ENCODE measurements at places on chromosomes 7 and 10.
A peak's percentile ranks its signal among the peaks of the same experiment; 100 is the strongest.

GRCh38 chr7:67661-68395, 124.5 kb upstream of the FAM20C start:
- no peak for DNase-seq

DNA sequence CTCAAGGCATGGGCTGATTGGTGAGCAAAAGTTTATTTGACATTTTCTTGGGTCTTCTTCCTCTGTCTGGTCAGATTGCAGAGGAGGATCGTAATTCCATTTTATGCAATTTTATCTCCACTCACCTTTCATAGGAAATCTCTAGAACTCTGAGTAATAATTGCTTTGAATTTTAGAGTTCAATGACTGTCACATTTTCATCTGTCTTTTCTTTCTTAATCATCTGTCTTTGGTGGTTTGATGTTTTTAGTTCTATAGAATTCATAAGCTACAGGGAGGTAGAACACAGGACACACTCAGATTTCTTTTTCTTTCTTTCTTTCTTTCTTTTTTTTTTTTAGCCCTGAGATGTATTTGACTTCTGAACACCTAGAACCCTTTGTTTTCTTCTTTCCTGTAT, 11.6 kb downstream of the GATA3 start:
- no peak for DNase-seq

DNA sequence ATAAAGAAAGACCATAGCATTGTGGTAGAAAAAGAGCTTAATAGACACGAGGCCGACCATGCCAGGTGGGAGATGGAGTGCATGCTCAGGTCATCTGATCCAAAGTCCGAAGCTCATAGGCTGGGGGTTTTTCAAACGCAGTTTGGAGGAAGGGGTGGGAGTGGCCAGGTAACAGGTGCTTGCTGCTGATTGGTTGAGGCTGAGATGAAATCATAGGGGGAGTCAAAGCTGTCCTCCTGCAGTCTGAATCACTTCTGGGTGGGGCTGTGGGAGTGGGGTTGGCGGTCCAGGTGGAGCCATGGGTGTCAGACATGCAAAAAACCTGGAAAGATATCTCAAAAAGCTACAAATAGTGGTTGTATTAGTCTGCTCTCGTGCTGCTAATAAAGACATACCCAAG, 2.8 kb upstream of the ERCC6 start:
- no peak for DNase-seq

GRCh38 chr10:100006243-100006886, 3.4 kb downstream of the DNMBP start:
- peak; percentile 99 for DNase-seq

GRCh38 chr10:30188101-30188500, 128.7 kb upstream of the JCAD start:
- DNase-seq = no peak

- peak; percentile 34 for DNase-seq
Observed at GRCh38 chr7:142908921-142909890, 23.7 kb upstream of the TRPV6 start.

GRCh38 chr10:77548157-77548556, 89.5 kb downstream of the KCNMA1 start:
- DNase-seq = no peak

- DNase-seq = no peak
Observed at GRCh38 chr10:811379-812175, 119.9 kb downstream of the LARP4B start.

GRCh38 chr7:15936991-15937390, 250.5 kb upstream of the MEOX2 start:
- DNase-seq = no peak

DNA sequence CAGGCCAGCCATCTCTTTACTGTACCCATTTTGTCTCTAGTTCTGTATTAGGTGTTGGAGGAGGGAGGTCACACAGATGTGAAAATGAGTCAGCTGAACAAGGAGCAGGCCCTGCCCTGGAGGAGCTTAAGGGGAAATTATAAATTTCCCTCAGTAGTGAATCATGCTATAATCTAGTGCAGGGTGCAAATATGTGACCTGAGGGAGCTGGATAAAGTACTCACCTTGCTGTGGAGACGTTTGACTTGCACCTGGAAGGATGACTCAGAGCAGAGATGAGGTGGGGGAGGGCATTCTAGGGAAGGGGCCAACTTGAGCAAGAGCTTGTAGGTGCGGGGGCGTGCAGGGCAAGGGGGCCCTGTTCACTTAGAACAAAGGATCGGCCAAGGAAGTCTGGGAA, 610.6 kb downstream of the SDK1 start:
- DNase-seq = peak; percentile 43

GRCh38 chr10:60234551-60234950, 155.1 kb downstream of the ANK3 start:
- no peak for DNase-seq

- no peak for DNase-seq
Observed at GRCh38 chr10:4431114-4431863, 394.7 kb upstream of the AKR1E2 start.

DNA sequence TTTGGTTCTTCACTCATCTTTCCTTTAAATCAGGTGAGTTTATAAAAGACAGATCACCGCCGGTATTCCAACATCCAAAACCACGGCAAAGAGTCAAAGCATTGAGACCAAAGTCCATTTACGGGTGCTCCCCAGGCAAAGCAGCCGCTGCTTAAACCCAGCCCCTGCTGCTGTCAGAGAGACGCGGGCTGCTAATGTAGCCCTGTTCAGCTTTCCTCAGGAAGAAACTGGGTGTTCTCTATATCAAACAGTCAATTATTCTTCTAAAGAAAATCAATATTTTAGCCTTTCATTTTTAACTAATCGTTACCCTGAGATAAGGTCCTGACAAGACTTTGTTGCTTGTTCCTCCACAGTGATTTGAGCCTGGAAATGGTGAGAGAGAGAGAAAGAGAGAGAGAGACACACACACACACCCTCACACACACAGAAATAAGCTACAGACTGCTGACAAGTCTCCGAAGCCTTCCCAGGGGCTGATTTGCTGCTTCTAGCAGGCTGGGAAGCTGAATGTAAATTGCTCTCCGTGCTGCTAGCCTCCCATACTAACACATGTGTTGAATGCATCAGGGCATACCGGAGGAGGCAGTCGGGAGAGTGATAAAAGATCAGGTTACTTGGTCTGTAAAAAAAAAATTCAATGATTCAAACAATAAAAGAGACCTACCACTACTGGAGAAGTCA, 183.0 kb upstream of the ANK3 start:
- peak; percentile 58 for DNase-seq

GRCh38 chr10:78458983-78459638, 425.4 kb downstream of the RPS24 start:
- DNase-seq = peak; percentile 44

DNA sequence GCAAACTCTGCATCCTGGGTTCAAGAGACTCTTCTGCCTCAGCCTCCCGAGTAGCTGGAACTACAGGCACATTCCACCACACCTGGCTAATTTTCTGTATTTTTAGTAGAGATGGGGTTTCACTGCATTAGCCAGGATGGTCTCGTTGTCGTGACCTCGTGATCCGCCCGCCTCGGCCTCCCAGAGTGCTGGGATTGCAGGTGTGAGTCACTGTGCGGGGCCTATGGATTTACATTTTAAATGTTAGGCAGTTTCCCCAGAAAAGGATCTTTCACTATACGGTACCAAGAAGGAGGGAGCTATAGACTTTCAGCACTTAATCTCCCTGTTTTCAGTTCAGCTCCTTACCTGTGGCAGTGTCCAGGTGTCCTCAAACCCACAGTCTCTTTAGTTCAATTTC, 50.8 kb downstream of the SIRT1 start:
- no peak for DNase-seq

- no peak for DNase-seq
Observed at GRCh38 chr10:22252224-22252800, 34.5 kb upstream of the EBLN1 start.

DNA sequence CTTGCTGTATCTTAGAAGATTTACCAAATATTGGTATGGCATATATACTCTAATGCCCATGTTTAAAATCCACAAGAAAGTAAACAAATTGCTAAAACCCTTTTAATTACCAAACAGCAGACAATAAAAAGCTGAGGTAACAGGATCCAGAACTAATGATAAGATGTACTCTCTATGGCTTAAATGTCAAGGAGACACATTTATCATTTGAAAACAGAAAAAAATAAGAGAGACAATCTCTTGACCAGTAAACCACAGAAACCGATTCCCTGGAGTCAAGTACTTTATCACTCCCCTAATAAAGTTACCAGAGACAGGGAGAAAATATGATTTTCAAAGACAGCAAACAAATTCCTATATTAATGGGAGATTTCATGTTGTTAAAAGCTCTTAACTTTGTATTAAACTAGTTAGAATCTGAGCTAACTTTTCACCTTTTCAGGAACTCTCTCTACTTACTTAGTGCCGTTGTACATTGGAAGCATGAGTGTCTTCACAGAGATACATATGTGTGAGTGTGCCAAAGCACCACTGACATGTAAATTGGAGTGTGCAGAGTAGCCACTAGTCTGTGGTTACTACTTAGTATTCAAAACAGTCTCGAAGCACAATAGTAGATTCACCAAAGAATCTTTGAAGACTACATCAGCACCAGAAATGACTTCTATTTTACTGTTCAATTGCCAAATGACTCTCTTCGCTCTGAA, 44.2 kb downstream of the TSPAN12 start:
- no peak for DNase-seq

DNA sequence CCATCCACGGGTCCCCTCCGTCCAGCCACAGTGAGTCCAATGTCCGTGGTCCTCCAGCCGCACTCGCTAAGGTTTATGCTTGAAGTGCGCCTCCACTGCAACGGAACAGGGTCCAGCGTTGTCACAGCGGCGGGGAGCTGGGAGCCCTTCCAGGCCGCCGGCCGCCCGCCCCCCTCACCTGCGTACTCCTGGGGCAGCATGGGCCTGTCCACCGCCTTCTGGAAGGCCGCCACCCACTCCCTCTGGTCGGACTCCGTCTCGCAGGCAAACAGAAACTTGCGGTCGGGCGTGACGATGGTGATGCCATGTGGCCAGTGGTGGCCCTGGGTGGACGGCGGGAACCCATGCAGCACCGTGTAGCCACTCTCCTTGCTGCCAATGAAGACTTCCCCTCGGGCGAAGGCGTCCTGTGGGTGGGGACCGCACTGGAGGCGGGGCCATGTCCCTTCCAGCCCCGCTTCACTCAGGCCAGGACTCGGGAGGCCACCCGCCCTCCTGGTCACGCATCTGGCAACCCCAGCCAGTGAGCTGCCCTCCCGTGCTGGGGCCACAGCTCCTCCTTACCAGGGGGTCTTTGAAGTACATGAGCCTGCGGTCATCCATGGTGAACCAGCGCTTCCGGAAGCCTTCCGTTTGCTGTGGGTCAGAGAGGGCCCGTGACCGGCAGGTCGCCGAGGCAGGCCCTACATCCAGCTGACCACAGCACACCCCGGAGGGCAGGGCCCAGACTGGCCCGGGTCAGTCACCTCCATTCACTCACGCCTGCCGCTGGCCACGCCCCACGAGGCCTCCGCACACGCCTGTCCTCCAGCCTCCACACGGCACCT, 22.7 kb downstream of the GET4 start:
- DNase-seq = no peak

DNA sequence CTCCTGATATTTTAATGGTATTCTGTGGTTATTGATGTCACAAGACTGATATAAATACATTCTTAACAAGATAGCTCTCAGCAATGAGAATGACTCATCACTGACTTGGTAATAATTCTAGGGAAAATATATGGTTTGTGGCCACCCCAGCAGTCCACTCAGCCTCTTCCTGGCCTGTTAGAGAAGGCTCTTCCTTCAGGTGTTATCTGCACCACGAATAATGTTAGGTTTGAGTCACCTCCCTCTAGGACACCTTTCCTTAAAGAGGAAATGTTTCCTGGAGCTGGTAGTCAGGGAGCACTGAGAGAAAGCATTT, 163.3 kb downstream of the SVIL start:
- DNase-seq = peak; percentile 79

GRCh38 chr7:2929321-2930201, 85.5 kb upstream of the GNA12 start:
- DNase-seq = no peak

DNA sequence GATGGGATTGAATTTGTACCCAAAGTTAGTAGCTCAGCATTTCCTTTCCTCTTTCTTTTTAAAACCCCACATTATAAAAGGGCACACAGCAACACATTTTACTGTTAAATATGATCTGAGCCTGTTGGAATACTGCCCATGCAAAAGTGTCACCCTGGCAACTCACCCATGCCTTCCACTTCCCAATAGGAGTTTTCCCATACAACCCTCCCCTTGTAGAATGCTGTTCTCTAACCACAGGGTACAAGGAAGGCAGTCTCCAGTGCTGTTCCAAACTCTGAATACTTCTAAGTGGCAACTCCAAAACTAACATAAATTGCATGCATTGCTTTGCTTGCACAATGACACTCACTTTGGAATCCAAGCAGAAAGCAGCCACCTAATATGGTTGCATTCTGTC, 60.8 kb downstream of the NRCAM start:
- no peak for DNase-seq
